Left renal pelvis (tissue), 4 donors: ENCODE measurements at places on chromosomes 4 and X.

GRCh38 chrX:6175914-6176313 lies 52.8 kb downstream of the NLGN4X start:
- DNase-seq, result no peak

- no peak for DNase-seq
Observed at GRCh38 chrX:2578864-2579263, 78.1 kb upstream of the DHRSX start.

- no peak for DNase-seq
Observed at GRCh38 chrX:39643550-39643949, 454.2 kb downstream of the BCOR start.

DNA sequence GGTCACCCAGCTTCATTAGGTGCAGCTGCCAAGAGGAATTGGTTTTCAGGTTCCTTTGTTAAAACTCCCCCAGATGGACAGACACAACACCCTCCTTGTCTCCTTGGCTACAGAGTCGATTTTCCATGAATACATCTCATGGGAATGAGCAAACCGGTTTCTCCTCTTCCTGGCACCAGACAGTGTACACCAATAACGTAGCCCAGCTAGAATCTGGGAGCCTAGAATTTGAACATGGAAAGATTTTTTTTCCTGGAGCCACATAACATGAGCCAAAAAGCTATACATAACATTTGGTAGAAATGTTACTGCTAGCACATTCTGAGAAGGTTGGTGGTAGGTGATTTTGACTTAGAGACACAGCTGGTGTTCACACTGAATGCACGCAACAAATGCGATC lies 62.9 kb upstream of the SLC34A2 start:
- DNase-seq, result no peak
